ENCODE measurements at places on chromosomes 3 and 15.

DNA sequence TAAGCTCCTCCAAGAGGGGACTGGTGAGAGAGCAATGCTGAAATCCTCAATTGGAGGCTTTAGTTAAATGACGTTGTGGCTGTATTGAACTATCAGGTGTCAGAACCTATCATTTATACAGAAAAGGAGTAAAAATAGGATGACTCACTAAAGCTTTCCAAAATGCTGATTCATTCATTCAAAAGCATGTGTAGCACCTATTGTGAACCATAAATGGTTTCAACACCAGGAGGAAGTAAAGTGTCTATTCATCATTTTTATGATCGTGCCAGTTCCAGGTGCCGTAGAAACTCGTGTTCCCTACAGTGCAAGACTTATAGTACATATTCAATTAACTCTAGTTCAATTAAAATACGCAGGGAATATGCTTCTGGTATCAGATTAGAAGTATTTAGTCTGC lies 66.5 kb upstream of the ARRDC4 start:
- no peak for DNase-seq

DNA sequence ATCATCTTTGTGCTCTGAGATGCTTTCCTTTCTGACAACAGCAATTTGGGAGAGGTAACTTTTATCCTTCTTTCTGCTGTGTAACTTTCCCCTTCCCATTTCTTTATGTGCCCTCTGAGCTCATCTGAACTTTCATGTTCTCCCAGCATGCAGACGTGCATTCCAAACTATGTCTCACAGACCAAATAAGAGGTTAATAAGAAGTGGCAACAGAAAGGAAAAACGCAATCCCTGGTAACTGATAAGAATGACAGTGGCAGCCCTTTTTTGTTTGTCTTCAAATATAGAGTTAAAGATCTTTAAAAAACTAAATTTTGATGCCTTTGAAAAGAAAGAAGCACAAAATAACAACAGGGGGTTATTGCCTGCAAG lies 533.4 kb downstream of the FOXP1 start:
- no peak for DNase-seq

DNA sequence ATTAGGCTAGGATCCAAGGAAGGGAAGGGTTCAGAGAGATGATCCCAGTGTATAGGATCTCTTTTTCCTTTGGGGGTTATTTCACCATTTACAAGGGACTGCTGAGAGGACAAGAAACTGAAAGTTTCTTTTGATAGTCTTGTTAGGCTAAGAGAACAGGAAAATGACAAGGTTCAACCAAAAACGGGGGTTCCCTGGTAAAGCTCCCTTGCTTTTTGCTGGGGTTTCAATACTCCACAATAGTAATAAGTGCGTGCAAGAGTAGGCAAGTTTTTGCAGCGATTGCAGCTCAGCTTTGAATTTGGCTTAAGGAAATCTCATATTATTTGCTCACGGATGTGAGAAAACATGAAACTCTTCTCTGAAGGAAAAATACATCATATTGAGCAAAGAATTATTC lies 18.8 kb upstream of the SUSD5 start:
- DNase-seq: no peak

GRCh38 chr3:125213946-125214542 lies 1.5 kb upstream of the SLC12A8 start:
- no peak for DNase-seq

- DNase-seq: no peak
Measured at GRCh38 chr3:111493276-111493675, 48.7 kb upstream of the CD96 start.

DNA sequence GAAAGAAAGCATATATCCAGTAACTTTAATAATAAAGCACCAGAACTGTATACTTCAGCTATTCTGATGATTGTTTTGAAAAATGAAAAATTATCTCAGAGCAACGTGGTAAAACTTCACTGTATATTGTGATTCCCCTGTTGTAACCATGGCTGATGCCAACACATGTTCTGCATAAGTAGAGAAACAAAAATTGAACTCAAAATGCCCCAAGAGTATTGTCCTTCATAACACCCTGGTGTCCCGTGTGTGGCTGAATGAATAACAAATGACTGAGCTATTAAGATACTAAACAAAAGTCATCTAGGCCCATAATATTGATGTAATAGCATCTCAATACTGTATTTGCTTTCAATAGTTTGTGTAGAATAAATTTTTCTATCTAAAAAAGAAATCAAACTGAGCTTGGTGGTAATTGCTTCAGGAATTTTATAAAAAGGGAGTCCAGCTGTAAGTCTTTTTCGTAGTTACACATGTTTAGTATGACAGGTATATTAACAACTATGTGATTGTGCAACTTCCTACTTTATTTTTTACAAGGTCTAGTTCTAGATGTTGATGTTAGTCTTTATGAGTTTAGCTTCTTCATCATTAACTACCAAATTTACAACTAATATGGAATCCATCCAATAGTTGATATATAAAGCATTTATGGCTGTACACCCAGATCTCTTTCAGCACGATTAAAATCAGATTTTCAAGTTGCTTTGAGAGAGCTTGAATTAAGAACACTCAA lies 623.8 kb upstream of the AGTR1 start:
- DNase-seq: no peak

- DNase-seq: no peak
Measured at GRCh38 chr3:64225695-64226499, 631 bp upstream of the PRICKLE2 start.

GRCh38 chr3:168040607-168041208 lies 55.0 kb downstream of the GOLIM4 start:
- DNase-seq: peak; percentile 76

DNA sequence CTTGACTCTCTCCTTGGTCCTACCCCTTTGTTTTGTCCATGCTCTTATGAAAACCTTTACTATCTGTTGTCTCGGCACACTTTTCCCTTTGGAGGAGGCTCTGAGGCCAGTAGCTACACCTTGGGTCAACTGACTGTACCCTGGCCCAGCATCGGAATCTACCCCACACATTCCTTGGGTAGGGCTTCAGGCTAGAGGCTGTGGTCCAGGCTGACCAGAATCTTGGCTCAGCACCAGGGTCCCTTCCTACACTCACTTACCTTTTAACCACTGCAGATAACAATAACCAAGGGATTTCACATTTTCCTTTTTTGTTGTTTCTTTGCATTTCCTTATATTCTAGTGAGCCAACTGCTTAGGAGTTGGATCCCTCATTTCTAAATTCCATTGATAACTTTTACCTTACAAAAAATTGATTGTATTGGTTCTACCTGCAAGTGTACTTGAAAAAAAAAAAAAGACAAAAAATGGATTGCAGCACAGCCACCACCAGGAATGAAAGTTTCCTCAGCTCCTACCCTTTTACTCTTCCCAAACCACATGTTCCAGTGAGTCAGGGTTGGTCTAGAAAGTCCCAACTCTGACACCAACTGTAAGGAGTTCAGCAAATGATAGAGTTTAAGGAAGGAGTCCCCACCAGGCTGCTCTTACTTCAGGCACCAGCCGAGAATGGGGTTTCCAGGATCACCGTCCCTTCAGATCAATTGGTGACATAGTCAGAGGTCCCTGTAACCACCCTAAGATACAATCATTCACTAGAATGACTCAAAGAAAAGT lies 95.6 kb downstream of the FBLN2 start:
- DNase-seq: no peak

DNA sequence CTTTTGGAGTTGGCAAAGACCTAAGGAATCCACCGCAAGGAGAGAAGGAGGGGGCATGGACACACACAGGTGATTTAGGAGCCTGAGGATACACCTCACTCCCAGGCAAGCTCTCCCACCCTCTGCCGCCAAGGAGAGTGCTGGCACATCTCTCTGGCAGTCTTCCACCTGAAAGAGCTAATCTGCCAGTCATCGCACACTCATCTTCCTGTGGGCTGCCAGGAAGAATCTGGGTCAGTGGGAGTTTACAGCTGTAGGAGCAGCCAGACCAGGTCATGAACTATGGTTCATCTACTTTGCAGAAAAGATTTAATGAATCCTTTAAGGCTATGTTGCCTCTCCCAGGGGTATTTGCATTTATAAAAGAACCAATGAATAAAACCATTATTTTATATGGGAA lies 170.6 kb upstream of the TSC22D2 start:
- DNase-seq: no peak
